ENCODE measurements at places on chromosomes 3 and 15.

DNA sequence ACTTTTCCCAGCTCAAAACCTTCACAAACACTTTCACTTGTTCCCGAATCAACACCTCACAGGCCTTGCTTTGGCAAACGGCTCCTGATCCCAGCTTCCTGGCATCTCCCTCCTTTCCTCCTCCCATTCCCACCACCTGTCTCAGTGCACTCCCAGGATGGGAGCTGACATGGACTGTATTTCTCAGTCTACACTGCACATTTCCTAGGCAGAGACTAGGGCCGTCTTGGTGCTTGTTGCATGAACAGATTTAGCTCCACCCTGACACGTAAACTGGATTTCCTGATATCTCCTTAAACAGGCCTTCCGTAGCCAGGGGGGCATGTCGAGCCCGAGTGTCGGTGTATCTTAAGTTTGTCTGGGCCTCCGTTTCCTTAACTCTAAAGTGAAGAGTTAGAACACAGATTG, 790 bp upstream of the WHAMM start:
- no peak for DNase-seq

- DNase-seq: no peak
Observed at GRCh38 chr3:152349392-152349791, 80.7 kb downstream of the MBNL1 start.

GRCh38 chr15:65611888-65612615, 1.1 kb upstream of the INTS14 start:
- DNase-seq: no peak

DNA sequence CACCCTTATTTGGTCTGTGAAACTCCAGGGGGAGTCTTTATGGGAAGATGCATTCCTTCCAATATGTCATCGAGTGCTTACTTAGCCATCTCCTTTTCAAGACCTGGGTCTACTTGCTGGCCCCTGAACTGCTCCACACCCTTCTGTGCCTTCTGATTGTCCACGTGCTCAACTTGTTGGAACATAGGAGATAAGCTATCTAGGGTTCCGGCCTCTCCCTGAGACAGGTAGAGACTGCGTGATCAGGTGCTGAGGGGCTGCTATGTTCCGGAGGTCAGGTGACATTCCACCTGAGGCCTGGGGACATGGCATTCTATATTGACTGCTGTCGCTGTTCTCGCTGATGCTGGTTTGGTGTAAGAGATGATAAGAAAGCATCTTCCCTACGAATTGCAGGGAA, 65.6 kb downstream of the ATP1B3 start:
- DNase-seq: no peak

GRCh38 chr15:42150219-42150970, 6.0 kb downstream of the PLA2G4F start:
- peak; percentile 40 for DNase-seq

DNA sequence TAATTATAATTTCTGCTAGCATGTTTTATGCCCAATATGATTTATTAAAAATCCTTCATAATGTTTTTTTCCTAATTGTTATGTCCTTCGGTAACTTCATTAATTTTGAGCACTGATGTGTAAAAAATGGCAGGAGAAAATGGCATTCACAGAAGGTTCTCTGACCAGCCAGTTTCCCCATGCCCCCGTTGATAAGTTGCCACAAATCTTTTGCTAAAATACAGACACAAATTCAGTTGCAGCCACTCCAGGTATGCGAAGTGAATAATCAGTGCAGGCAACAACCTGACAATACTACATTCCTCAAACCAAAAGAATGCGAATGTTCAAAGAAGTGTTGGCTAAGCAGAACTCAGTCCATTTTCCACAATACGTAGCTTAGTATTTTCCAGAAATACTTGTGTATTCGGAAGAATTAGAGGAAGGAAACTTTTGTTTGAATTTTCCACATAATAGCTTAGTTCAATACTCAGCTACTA, 32.7 kb downstream of the CHL1 start:
- no peak for DNase-seq

GRCh38 chr3:50095352-50095998, 6.8 kb downstream of the RBM5 start:
- no peak for DNase-seq

DNA sequence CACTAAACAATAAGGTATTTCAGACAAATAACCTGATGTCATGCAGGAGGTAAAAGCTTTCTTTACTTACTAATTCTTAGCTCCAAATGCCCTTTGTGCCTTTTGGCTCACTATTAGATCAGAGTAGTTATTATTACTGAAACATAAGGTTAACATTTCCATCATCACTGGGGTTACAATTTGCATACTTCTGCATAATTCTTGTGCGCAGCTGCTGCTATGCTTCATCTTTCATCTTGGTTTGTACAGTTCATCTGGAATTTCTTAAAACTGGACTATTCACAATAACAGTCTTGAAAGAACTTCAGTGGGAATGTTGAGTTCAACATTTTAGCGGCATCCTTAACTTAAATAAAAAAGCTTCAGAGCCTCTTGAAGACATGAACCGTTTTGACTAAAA, 383.2 kb upstream of the ADAMTS9 start:
- no peak for DNase-seq

GRCh38 chr3:126913524-126913923, 69.4 kb upstream of the PLXNA1 start:
- peak; percentile 31 for DNase-seq

DNA sequence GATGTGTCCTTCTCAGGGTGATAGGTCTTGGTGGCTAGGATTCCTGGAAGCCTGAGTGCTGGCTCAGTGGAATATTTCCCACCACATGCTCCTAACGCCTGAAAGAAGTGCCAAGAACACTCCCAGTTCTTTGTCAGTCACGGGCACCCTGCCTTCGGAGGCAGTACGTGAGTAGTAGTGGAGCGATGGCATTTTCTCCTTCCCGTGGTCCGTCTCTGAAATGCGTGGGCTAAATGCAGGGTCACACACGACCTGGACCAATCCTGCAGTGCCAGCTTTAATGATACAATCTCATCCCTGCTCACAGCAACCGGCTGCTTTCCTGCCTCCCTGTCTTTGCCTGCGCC, 14.5 kb downstream of the H1-8 start:
- peak; percentile 72 for DNase-seq

DNA sequence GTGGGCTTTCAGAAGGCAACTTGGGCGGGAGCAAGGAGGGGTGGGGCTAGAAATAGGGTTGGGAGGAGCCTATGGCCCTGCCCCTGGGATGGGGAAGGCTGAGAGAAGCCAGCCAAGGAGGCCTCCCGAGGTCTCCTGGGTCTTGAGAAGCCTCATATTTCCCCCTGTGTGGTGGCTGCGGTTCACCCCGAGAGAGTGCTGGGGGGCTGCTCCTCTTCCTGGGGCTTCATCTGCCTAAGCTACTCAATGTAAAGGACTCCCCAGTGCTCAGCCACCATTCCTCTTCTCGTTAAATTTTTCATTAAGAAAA, 174.3 kb downstream of the SMAD6 start:
- no peak for DNase-seq

- no peak for DNase-seq
Observed at GRCh38 chr3:34724916-34725499, 914.3 kb upstream of the ARPP21 start.

DNA sequence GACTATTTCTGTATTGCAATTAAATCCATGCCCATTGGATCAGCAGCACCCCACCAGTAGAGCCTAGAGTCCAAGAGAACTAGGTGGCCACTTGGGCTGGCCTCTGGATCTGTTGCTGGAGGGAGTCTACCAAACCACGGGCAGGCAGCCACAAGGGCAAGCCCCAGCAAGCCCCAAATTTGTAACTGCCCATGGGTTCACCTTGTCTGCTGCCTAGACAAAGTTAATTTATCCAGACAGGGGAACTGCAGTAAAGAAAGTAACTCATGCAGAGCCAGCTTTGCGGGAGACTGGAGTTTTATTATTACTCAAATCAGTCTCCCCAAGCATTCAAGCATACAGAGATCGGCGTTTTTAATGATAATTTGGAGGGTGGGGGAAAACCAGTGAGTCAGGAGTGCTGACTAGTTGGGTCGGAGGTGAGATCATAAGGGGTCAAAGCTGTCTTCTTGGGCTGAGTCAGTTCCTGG, 74.0 kb upstream of the TERB2 start:
- no peak for DNase-seq

GRCh38 chr3:15279671-15280402, 52.5 kb downstream of the SH3BP5 start:
- DNase-seq: no peak

DNA sequence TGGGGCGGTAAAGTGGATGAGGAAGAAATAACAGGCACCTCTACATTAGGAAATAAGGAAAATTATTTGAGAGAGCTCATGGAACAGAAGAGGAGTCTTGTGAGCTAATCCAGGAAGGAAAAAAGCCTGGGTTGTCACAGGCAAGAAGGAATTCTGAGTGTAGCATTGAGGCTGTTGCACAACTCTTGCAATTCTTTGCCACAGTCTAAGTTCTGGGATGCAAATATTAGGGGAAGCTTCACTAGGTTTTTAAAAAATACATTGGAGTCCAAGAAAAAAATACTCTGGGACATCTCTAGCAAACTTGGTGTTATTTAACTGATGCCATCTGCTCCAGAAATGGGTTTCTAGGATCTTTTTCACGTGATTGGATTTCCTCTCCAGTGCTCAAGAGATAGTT, 122.3 kb downstream of the SPATA16 start:
- DNase-seq: no peak

- DNase-seq: no peak
Observed at GRCh38 chr15:41870689-41871081, 23.2 kb downstream of the SPTBN5 start.
